ENCODE measurements at places on chromosomes 5 and 9.

- DNase-seq: no peak
These were observed 325.4 kb downstream of the TMEM38B start for GRCh38 chr9:106019702-106020101.

GRCh38 chr5:91150234-91150633, 232.9 kb downstream of the ARRDC3 start:
- DNase-seq: no peak

GRCh38 chr5:71828291-71829040, 109.4 kb downstream of the CARTPT start:
- DNase-seq: no peak

DNA sequence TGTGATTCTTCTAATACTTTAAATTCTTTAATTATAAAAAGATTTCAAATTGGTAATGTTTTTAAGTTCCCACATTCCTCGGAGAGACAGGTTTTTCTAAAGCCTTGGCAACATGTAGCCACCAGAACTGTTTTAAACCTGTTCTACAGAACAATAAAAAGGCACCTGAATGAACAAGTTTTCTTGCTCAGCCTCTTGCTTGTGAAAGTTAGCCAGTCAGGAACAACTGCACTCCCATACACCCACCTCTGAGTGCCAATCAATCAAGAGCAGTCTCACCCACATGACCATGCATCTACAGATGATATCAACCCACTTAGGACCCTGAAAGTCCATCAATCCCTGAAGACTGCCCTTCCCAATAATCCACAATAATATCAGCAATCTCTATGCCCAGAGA, 62.3 kb downstream of the AP3B1 start:
- no peak for DNase-seq

GRCh38 chr5:149641600-149641999, 60.3 kb downstream of the ARHGEF37 start:
- DNase-seq: no peak

GRCh38 chr9:84711936-84712335, 42.4 kb downstream of the NTRK2 start:
- peak; percentile 52 for DNase-seq

DNA sequence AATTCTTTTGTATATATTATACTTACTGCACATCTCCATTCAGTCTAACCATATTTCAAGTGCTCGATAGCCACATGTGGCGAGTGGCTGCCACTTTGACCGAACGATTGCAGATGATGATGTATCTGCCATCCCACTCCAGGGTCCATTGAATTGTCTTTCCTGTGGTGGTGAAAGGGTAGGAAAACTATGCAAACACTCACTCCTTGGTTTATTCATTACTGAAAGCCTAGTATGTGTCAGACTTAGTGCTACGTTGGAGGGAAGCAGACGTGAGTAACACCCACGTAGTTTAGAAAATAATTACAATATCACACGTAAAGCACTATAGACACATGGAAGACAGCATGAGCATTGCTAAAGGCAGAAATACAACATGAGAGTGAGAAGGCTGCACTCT, 353.7 kb downstream of the CSNK1G3 start:
- no peak for DNase-seq
